ENCODE measurements at places on chromosomes 1 and 21.

- H3K4me3 ChIP-seq: peak overlapping the region; percentile 2
- DNase-seq: no peak
- H3K27me3 ChIP-seq: peaks cover 8% of the 10 kb centered on the region
- H3K27ac ChIP-seq: peak overlapping the region; percentile 85
Measured at GRCh38 chr1:203667616-203668015, 41.0 kb downstream of the ATP2B4 start.

- no peak for DNase-seq
- no peaks in the 10 kb centered on the region for H3K4me1 ChIP-seq
- no peak overlapping the region for H3K4me3 ChIP-seq
Measured at GRCh38 chr1:199756066-199756465, 271.4 kb upstream of the NR5A2 start.

DNA sequence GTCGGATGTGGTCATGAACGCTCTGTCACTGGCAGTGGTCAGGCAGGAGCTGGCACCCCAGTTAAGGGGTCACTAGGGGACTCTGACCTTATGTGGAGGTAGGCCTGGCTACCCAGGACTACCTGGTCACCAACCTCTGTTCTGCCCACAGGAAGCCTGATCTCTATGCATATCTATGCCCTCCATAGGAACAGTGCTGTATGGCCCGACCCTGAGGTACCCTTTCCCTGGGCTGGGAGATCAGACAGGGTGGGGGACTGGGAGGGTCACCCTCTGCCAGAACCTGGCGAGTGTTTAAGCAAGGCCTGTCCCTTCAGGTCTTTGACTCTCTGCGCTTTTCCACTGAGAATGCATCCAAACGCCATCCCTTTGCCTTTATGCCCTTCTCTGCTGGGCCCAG, 19.0 kb downstream of the CYP4B1 start:
- H3K27me3 ChIP-seq: no peaks in the 10 kb centered on the region
- H3K27ac ChIP-seq: no peak overlapping the region
- DNase-seq: no peak
- no peaks in the 10 kb centered on the region for H3K36me3 ChIP-seq
- peaks cover 12% of the 10 kb centered on the region for H3K4me1 ChIP-seq

DNA sequence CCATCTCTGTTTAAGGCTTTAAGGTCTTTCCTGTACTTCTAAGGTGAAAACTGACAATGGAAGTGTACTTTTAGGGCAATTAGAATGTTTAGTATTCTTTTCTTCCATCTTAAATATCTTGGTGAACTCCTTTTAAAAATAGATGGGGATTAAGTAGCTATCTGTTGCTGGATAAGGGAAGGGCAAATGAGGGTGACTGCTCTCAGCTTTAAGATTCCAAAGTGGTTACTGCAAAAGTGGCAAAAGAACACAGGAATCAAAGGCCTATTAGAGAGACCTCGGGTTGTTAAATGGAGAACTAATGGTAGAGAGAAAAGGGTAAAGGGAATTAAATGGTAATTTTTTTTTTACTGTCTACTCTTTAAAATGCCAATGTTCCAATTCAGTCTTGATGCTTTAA, 774.1 kb upstream of the B3GALT2 start:
- H3K27me3 ChIP-seq: no peaks in the 10 kb centered on the region
- H3K4me1 ChIP-seq: no peaks in the 10 kb centered on the region
- DNase-seq: no peak
- no peak overlapping the region for H3K4me3 ChIP-seq
- no peak overlapping the region for H3K27ac ChIP-seq
- no peaks in the 10 kb centered on the region for H3K36me3 ChIP-seq

DNA sequence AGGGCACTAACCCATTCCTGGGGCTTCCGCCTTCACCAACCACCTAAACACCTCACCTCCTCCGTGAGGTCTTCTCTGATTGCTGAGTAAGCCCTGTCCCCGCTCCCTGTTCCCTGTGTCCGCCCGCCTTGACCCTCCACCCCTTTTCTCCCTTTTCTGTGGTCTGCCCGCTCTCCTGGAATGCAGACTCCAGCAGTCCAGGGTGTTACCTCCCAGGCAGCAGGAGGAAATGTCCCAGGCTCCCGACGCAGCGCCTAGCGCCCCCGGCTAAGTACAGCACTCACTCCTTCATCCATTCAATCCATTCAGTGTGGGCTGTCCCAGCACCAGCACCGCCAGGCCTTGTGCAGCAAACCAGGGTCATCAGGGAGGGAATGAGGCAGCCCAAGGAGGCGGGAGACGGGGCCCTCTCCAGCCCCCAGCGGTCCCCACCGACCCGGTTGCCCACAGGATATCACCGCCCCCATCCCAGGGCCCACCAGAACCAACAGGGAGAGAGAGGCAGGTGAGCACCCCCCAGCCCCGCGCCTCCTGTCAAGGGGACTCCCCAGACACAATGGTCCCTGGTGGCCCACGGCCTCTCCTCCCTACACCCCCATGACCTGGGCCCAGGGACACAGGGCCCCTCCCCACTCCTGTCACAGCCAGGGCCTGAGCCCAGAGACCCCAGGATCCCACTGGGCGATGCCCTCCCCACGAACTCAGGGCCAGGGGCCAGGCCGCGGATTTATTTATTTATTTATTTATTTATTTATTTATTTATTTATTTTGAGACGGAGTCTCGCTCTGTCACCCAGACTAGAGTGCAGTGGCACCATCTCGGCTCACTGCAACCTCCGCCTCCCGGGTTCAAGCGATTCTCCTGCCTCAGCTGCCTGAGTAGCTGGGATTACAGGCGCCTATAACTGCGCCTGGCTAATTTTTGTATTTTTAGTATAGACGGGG, 10.2 kb downstream of the TNFRSF14 start:
- H3K27me3 ChIP-seq: peaks cover 8% of the 10 kb centered on the region
- H3K4me1 ChIP-seq: no peaks in the 10 kb centered on the region
- DNase-seq: no peak
- H3K36me3 ChIP-seq: no peaks in the 10 kb centered on the region
- no peak overlapping the region for H3K4me3 ChIP-seq

- H3K4me1 ChIP-seq: peaks cover 6% of the 10 kb centered on the region
- no peak overlapping the region for H3K27ac ChIP-seq
- peaks cover 10% of the 10 kb centered on the region for H3K27me3 ChIP-seq
Measured at GRCh38 chr1:152111515-152111968, 3.7 kb downstream of the TCHH start.

GRCh38 chr1:232110281-232111090, 483.9 kb downstream of the DISC1 start:
- H3K27ac ChIP-seq: no peak overlapping the region
- H3K27me3 ChIP-seq: peaks cover 1% of the 10 kb centered on the region
- H3K4me1 ChIP-seq: peaks cover 4% of the 10 kb centered on the region
- no peaks in the 10 kb centered on the region for H3K36me3 ChIP-seq
- H3K4me3 ChIP-seq: no peak overlapping the region
- DNase-seq: no peak

DNA sequence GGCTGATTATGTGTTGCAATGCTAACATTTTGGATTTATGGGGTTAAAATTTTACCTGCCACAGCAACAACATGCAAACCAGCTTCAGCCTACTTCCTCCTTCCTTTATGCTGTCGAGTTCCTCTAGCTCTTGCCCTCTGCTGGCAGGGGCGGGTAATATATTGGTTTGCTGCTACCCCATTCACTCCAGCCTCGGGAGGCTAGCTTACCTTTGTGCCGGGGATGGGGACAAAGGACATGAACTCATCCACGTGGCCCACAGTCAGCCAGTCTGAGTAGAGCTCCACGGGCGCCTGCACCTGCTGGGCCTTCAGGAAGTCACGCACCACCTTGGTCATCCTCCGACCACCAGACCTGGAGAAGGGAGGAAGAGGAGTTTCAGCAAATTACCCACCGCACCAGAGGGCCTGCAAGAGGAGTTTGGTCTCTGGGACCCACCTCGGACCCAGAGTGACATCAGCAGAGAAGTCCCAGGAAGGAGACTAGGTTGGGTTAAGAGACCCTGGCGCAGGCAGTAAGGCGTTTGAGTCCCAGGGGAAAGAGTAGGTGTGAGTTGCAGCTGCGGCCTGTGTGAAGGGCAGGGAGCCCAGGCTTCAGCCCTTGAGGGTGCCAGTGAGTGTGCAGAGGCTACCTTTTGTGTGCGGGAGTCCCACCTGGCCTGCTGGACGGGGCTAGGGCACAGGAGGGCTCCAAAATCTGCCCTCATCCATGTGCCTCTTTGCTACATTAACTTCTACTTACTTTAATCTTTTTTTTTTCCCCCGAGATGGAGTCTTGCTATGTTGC, 21.8 kb upstream of the SDHB start:
- no peak overlapping the region for H3K27ac ChIP-seq
- H3K4me1 ChIP-seq: no peaks in the 10 kb centered on the region
- no peaks in the 10 kb centered on the region for H3K27me3 ChIP-seq
- no peak overlapping the region for H3K4me3 ChIP-seq
- H3K36me3 ChIP-seq: no peaks in the 10 kb centered on the region

DNA sequence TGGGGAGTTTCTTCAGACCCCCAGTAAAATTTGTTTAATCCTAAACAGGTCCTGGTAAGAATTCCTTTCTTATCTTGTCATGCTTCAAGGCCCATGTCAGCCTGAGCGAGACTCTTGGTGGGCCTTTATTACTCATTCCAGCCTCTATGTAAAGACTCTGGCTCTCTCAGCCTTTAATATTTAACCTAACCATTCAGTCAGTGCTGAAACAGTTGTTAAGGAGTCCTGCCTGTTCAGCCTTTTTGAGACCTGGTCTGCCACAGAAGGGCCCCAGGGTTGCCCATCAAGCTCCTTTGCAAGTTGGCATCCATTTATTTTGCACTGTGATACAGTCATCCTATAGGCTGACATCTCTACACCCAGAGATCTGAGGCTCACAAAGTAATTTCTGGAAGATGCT, 107.7 kb upstream of the VANGL1 start:
- H3K36me3 ChIP-seq: no peaks in the 10 kb centered on the region
- H3K27ac ChIP-seq: no peak overlapping the region
- H3K27me3 ChIP-seq: no peaks in the 10 kb centered on the region
- no peak overlapping the region for H3K4me3 ChIP-seq

GRCh38 chr1:44717653-44718052, 13.3 kb downstream of the RNU5D-1 start:
- no peaks in the 10 kb centered on the region for H3K36me3 ChIP-seq
- H3K27me3 ChIP-seq: peaks cover 2% of the 10 kb centered on the region
- no peak for DNase-seq
- H3K4me3 ChIP-seq: no peak overlapping the region
- no peaks in the 10 kb centered on the region for H3K4me1 ChIP-seq

DNA sequence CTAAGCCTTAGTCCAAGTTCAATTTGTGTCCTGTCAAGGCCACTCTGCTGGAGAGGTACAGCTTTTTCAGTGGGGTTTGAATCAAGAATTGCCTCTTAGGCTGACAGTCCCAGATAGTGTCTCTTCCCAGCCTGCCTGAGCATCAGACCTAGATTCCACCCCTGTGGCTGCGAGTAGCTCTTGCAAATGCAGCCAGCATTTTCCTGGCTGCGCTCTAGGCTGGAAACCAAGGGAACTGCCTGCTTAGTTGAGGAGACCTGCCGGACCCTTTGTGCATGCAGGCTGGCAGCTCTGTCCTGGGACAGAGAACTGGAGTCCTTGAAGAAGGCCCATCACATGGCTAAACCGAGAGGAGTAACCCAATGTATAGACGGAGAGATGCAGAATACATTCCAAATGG, 293.7 kb downstream of the PCP4 start:
- H3K27me3 ChIP-seq: peaks cover 3% of the 10 kb centered on the region
- H3K4me3 ChIP-seq: no peak overlapping the region
- H3K36me3 ChIP-seq: no peaks in the 10 kb centered on the region
- DNase-seq: no peak

DNA sequence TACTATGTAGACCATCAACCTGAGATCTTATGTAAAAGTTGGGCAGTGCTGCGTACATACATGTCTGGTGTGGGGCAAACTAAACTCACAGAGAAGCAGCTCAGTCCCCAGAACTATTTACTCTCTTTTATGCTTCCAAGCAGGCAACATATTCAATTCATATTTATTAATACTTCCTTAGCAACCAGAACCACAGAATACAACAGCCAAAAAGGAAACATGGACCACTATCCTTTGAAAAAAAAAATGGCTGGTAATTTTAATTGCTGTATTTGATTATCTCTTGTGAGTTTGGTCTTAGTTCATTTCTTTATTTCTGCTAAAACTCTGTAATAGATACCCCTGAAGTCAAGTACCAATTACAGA, 1.5 kb upstream of the PPP1R15B start:
- H3K27ac ChIP-seq: peak overlapping the region; percentile 98
- H3K4me1 ChIP-seq: peaks cover 13% of the 10 kb centered on the region
- H3K4me3 ChIP-seq: peak overlapping the region; percentile 70
- DNase-seq: no peak
- peaks cover 18% of the 10 kb centered on the region for H3K27me3 ChIP-seq
